Lower lobe of right lung (tissue), 2 donors: ENCODE measurements at places on chromosomes 3 and 15. TPM values are rescaled to one million over a fixed set of nuclear protein-coding genes. Genes with fewer than 3 reads are reported as not detected.

Gene RBMS3
- 58.5 TPM for total RNA-seq

Gene WDR93
- 1.2 TPM for total RNA-seq

Gene DNAH12
- total RNA-seq, result 11.2 TPM

Gene OR5H2
- total RNA-seq, result not detected

Gene B3GNT5
- total RNA-seq, result 30.8 TPM

Gene SSR3
- 158 TPM for total RNA-seq

Gene PLCH1
- total RNA-seq, result 14.0 TPM

Gene AHSG
- total RNA-seq, result not detected

Gene NR2E3
- total RNA-seq, result not detected

Gene WDR72
- 1.5 TPM for total RNA-seq

- DNase-seq, result peak; percentile 79
Measured at GRCh38 chr3:4976109-4976508, 3.1 kb upstream of the BHLHE40 start.

- DNase-seq, result no peak
Measured at GRCh38 chr3:168051531-168052471, 43.9 kb downstream of the GOLIM4 start.

DNA sequence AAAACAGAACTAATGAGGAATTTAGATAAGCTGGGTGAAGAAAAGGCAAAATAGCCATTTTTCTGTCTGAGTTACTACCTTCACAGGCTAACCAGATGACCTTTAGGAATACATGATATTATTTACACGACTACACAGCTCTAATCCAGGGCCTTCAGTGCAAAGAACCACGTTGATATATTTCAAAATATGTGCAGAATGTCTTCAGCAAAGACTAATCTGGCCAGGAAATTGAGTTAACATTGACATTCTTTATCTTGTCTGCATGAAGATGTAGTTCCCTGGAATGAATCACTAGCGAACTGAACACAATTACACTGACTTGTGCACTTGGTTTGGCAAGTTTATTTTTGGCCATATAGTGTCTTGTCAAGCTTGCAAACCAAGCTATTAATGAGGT lies 41.5 kb downstream of the PDHB start:
- DNase-seq, result no peak

GRCh38 chr3:156102267-156102931 lies 18.0 kb upstream of the KCNAB1 start:
- no peak for DNase-seq

GRCh38 chr15:82530606-82531379 lies 9.5 kb downstream of the RPS17 start:
- peak; percentile 79 for DNase-seq

DNA sequence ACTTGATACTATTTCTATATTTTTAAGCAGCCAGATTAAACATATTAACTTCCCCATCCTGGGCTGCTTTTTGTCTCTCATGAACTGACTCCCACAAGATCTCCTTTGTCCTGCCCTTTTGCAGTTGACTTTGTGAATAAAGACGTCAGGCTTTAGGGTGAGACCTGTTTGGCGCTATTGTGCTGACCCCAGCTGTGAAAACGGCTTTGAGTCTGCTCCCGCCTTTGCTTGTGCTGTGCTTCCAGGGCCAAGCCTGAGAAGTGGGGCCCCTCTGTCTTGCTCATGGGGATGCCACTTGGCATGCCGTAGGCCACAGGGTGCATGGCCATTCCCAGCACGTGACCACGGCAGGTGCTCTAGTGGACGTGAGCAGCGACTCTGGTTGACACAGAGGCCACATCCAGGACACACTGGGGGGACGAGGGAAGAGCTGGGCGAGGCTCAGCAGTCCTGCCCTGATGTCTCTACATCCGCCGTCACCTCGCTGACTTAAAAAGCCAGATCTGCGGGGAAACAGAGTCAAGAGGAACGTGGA lies 268.9 kb upstream of the LYSMD4 start:
- no peak for DNase-seq

- DNase-seq, result no peak
Measured at GRCh38 chr15:99442252-99442897, 123.4 kb upstream of the MEF2A start.

- no peak for DNase-seq
Measured at GRCh38 chr15:27392163-27392562, 421.2 kb downstream of the GABRG3 start.

DNA sequence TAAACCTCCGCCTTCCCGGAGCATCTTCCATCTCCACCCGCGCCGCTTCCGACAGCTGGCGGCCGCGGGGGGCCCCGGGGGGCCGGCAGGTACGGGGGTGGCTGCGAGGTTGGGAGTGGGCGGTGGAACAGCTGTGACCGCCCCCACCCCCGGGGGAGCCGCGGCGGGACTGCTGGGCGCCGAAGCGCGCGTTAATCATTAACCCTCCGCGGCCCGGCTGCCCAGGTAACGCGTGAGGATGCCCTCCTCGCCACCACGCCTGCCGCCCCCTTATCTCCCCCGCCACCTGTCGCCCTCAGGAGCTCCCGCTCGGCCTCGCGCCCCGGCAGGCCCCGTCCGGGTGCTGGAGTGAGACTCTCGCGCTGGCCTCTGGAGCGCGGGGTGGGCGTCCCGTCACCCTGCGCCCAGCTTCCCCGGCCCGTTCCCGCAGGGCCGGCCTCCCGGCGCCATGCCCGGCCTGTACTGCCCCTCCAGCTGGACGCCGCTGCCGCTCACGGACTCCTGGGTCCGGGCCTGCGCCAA lies 757 bp downstream of the VWA5B2 start:
- no peak for DNase-seq

- DNase-seq, result no peak
Measured at GRCh38 chr3:185639632-185640206, 53.6 kb downstream of the SENP2 start.

DNA sequence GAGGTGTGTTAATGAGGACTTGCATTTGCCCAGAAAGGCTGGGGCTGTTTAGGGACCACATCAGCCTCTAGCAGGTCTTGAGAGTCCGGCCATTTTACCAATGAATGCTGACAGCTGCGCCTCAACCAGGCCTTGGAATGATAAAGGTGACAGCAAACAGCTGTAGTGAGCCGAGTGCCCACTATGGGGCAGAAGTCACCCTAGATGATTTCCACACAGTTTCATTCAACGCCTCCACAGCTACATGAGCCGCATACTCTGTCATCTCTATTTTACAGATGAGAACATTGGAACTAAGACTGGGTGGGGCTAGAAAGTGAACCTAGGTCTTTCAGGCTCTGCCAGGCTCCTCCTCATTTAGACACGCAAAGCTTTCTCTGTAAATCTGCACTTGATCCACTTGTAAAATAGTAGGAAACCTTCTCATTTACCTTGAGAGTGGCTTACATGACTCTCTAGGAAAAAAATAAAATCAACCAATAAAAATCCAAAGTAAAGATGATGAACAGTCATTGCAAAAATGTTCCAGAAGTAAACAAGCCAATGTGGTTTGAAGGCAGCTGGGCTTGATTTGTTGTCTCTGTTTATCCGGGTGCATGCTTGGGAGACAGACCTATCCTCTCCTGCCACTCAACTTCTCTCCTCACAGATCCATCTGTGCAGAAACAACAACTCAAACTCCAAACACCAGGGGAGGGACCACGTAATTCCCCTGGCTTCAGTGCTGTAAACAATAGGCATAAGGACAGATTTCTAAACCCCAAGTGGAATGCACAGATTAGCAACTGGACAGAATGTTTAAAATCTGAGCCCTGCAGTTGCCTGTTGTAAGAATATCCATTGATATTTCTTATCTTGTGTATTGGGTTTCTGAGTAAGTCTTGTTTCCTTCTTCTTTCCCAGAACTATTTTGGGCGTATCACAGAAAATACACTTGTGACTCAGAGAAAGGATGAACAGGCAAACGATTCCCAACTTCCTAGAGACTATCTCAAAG lies 31.5 kb upstream of the LDHAL6B start:
- peak; percentile 63 for DNase-seq

GRCh38 chr3:17752876-17753631 lies 10.6 kb upstream of the TBC1D5 start:
- DNase-seq, result no peak

GRCh38 chr3:143668924-143669790 lies 179.1 kb downstream of the SLC9A9 start:
- DNase-seq, result no peak

- DNase-seq, result no peak
Measured at GRCh38 chr3:104731074-104731473, 635.6 kb upstream of the ALCAM start.

- peak; percentile 82 for DNase-seq
Measured at GRCh38 chr3:194269610-194270145, 81.5 kb downstream of the CPN2 start.

DNA sequence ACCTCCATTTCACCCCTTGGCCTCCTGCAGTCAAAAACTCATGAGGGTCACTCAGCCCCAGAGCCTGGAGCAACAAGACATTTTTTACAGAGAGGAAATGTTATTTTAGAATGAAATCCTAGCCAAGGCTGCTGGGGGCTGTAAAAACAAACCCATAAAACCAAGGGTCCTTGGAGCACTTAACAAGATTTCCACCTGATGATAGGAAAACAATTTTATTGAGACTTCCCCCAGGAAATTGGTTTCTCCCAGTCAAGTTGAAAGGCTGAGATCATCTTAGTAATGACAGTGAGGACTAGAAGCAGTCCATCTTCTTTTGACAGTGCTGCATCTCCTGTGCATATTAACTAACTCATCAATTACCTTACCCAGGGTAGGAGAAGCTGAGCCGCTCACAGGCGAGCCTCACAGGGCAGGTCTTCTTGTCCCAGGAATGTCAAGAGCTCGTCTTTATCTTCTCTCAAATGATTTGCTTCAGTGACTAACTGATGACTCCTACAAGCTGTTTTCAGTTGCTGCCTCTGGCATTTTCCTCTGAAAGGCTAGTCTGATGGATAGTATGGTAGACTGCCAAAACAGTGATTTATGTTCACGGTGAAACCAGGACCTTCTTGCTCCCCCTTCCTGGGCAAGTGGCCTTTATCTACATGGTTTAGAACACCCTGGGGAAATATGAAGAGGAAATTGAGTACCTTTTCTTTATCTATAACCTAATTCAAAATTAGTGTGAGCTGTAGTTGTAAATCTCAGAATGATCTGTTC lies 34.6 kb upstream of the AEN start:
- DNase-seq, result no peak

DNA sequence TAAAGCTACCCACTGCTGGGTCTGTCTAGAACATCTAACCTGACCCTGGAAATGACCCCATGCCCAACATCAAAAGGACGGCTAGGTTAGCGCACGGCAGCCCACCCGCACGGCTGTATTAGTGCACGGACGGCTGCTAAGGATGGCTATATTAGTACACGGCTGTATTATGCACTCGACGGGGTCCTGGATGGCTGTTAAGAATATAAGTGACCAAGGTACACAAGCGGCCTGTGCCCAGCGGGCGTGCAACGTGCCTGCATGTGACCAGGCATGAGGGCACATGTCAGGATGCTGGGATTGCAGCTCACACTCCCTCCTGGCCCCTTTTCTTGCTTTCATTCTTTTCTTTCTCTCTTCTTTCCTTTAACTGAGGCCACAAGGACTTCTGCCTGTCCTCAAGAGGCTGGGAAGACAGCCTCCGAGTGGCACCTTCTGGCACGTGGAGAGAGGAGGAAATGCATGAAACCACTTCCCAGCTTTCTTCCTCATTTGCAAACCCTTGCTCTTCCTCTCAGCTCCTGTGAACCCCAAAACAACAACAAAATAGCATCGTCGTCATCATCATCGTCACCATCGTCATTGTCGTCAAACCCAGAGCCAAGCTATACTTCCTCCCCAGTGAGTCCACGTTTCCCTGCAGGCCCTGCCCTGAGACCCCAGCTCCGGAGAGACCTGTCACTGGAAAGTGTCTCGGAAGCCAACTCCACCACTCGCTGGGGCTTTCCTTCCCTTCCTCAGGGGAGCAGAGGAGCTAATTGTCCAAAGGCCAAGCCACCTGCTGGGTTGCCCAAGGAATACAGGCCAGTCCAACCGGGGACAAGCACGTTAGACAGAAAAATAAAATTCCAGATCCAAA lies 101.8 kb downstream of the CHSY1 start:
- peak; percentile 42 for DNase-seq

GRCh38 chr3:87732294-87732693 lies 326.5 kb downstream of the CGGBP1 start:
- no peak for DNase-seq

- no peak for DNase-seq
Measured at GRCh38 chr15:77818484-77819047, 185.9 kb upstream of the LINGO1 start.

- peak; percentile 99 for DNase-seq
Measured at GRCh38 chr3:13479582-13480339, at the start of gene HDAC11. Gene HDAC11 (plus strand): TSS chr3:13480306. CDS start chr3:13480348, 42 bp downstream.

DNA sequence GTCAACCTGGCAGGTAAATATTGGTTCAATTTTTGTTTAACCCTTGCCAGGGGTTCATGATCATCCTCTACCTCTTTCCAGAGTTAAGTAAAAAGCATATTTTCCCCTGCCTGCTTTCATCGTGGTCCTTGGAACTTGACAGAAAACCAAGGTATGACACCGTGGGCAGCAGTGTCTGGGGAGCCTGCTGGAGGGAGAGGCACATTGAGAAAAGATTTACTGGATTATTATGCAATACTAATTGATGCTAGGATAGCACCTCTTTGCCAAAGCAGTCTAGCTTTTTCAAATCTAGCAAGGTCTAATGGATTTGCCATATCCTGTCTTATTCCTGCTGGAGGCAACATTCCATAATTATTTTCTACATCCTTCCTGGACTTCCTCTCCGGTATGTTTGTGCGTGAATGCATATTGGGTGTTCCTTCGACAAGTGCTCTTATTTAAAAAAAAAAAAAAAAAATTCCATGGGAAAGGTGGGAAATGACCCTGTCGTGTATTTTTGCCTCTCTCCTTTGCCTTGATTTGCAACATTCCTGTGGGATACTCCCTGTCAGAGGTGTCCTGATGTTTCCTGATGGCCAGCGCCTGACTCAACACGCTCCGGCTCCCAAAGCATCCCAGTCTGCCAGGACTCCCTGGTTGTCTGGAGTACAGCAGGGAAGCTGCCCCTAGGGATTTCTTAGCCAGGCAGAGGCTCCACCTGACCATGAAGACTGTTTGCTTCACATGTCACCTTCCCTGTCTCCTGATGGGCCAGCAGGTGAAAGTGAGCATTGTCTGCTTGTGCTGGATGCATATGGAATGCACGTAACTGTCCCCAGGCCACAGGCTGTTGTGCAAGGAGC lies 6.3 kb downstream of the BHLHE40 start:
- DNase-seq, result no peak

- no peak for DNase-seq
Measured at GRCh38 chr3:170634663-170635384, 48.9 kb upstream of the SLC7A14 start.

GRCh38 chr15:45157974-45158373 lies 28.2 kb downstream of the DUOX1 start:
- DNase-seq, result no peak

DNA sequence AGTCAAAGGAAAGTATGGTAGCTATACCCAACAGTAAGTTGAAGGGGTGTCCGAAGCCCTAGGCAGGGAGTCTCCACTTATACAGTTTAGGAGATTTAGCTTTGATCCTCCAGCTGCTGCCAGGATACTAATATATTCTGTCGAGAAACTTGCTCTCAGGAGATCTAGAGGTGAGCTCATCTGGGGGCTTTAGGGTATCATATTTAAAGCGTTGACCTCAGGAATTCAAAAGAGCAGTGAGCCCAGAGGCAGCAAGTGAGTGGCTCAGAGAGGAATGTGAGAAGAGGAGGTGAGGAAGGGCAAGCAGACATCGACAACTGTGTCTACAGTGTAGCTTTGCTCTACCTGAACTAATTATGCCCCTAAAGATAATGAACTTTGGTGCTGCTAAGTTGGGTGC lies 245.1 kb upstream of the LRTM1 start:
- DNase-seq, result no peak
